ENCODE measurements at places on chromosomes 1 and 21.

DNA sequence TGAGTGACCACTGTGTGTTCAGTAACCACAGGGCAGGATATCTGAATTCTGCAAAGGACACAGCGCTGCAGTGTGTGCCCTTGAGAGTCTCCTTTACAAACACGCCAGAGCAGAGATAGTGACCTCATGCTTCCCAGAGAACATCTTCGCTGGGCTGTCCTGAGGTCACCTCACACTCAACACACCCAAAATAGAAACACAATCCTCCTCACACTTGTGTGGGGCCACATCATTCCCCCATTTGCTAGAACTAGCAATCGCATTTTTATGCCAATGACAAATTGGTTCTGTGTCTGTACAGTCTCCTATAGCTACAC, 140.1 kb upstream of the NRIP1 start:
- DNase-seq, result no peak

DNA sequence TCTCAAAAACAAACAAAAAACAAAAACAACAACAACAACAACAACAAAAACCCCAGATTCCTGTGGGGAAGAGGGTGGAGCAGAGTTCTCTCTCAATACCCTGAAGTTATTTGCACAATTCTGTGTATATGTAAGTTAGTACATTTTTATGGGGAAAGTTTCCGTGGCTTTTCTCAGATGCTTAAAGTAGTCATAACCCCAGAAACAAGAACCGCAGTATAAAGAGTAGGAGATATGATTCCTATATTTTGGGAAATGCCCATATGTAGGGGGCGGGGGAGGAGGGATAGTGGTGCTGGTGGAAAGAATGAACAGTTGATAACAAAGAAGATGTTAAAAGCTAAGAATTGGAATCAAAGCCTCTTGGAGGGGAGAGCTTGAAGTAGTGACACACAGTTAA, 131.5 kb downstream of the DNM3 start:
- DNase-seq, result no peak

GRCh38 chr1:236685205-236685916, 938 bp upstream of the ACTN2 start:
- DNase-seq, result no peak

GRCh38 chr21:14080040-14080763, 130.6 kb downstream of the LIPI start:
- DNase-seq, result no peak

GRCh38 chr1:156001021-156001661, 19.6 kb downstream of the SSR2 start:
- no peak for DNase-seq

- no peak for DNase-seq
Observed at GRCh38 chr1:61266738-61267137, 184.4 kb downstream of the NFIA start.

GRCh38 chr1:5493851-5494311, 498.3 kb downstream of the NPHP4 start:
- no peak for DNase-seq

DNA sequence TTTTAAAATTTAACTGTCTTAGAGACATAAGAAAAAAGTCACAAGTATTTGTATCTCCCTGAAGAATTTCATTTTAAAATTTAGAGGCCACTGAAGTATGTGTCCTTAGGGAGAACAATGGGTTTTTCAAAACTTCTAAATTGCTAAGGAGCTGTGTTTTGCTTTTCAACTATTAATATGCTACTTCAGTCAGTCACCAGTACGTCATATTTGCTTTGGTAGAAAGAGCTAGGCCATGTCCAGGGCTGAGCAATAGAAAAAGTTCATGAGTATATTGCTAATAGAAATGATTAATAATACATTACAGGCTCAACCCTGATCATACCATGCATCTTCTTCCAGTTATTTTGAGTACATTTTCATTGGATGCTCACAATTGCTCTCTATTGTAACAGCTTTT, 1.7 kb upstream of the SGIP1 start:
- DNase-seq, result no peak

DNA sequence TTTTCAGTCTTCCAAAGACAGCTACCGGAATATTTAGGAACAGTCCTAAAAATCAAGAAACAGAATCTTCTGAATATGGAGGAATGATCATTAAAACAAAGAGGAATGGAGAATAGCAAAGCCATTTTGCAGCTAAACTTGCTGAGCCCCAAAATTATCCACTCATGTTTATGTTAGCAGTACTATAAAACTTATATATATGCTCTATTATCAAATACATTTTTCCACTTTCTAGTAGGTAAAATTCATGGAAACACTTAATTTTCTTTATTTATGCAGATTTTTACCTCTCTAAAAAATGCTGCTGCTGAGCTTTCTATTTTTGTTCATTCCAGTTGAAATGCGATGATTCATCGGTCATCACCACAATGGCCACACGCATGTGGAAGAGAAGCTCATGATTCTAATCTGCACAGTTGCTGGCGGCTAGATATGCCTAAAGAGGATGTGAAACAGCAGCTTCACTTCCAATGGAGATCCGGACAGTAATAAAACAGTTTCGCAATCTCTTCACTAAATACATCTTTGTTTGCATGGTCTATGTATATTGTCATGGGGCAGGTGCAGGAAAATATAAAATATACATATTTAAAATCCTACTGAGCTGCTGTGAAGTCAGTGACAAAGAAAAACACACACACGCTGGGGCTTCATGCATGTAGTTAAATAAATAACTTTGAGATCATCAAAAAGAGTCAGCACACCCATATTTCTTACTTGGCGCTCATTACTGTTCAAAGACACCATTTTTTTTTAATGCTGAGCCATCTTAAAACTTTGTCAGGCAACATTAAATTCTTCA, 292.2 kb downstream of the SMYD3 start:
- no peak for DNase-seq

GRCh38 chr1:113930499-113931161, 1.5 kb downstream of the HIPK1 start:
- no peak for DNase-seq

DNA sequence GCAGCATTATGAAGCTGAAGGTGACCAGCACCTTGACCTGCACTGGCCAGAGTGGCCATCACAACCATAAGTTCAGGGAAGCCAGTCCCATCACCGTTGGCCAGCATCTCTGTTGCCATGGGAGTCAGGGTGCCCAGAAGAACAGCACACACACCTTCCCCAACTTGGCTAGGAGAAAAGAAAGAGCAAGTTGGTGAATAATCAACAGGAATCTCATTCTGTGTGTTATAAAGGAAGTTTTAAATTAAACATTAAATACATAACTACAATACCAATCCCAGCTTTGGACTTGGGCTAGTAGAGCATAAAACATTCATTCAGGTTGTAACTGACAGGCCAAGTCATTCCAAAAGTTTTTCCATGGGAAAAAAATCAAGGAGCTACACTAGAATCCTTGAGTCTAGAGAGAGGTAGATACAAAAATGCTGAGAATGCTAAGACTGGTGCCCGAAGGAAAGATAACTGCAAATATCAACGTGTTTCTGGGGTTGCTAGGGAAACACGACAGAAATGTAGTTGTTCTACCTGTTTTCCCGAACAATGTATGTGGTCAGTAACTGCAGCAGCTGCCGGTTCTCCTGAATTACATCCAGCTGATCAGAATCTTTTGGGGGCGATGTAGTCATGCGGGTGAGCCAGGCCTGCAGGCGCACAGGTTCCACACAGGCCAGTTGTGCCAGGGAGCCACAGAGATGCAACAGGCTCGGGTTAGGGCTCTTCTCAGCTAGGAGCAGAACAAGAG, 45.6 kb downstream of the UBR4 start:
- DNase-seq, result no peak

DNA sequence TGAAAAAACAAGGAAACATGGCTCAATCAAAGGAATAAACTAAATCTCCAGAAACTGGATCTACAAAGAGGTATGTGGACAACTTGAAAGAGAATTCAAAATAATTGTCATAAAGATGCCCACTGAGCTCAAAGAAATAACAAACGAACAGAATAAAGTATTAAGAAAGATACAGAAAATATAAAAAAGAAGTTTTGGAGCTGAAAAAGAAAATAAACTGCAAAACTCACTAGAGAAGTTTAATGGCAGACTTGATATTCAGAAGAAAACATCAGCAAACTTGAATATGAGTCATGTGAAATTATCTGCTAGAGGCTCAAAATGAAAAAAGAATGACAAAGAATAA, 208.1 kb upstream of the SAMSN1 start:
- no peak for DNase-seq

- no peak for DNase-seq
Observed at GRCh38 chr1:39003794-39004193, 12.7 kb downstream of the AKIRIN1 start.

DNA sequence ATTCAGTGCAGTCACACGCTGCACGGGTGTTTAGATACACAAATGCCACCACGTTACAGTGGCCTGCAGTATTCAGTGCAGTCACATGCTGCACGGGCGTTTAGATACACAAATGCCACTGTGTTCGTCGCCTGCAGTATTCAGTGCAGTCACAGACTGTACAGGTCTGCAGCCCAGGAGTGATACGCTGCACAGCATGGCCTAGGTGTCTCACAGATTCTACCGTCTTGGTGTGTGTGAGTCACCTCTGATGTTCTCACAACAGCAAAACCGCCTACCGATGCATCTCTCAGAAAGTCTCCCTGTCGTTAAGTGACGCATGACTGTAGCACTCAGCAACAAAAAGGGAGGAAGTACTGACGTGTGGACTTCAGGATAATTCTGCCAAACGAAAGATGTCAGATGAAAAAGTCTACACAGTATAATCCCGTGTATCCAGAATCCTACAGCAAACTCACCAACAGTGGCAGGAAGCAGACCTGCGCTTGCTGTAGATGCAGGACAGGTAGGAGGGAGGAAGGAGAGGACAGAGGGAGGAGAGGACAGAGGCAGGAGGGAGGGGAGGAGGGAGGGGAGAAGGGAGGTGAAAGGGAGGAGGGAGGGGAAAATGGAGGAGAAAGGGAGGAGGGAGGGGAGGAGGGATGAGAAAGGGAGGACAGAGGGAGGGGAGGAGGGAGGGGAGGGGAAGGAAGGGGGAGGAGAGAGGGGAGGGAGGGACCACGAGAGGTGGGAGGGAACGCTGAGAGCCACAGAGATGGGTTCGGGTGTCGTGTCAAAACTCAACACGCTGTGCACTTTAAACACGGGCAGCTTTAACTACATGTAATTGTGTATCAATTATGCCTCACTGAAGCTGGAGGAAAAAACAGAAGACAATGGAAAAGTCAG, 36.3 kb upstream of the PCBP3 start:
- DNase-seq, result no peak

DNA sequence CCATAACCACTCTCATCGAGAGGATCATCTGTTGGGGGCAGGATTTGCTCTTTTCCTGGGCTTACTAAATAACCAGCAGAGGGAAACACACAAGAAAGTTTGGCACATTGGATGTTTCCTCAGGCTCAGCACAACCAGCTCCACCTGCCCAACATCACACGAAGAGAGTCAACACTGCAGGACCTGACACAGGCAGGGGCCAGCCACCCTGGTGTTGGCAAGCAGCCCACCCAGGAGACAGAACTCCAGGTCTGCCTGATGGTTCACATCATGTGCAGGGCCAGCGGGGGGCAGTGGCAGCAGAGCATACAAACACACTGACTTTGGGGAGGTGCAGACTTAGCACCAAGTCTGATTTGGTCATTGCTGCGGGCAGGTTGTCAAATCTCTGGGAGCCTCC, 182.3 kb upstream of the GALNT2 start:
- DNase-seq, result no peak

DNA sequence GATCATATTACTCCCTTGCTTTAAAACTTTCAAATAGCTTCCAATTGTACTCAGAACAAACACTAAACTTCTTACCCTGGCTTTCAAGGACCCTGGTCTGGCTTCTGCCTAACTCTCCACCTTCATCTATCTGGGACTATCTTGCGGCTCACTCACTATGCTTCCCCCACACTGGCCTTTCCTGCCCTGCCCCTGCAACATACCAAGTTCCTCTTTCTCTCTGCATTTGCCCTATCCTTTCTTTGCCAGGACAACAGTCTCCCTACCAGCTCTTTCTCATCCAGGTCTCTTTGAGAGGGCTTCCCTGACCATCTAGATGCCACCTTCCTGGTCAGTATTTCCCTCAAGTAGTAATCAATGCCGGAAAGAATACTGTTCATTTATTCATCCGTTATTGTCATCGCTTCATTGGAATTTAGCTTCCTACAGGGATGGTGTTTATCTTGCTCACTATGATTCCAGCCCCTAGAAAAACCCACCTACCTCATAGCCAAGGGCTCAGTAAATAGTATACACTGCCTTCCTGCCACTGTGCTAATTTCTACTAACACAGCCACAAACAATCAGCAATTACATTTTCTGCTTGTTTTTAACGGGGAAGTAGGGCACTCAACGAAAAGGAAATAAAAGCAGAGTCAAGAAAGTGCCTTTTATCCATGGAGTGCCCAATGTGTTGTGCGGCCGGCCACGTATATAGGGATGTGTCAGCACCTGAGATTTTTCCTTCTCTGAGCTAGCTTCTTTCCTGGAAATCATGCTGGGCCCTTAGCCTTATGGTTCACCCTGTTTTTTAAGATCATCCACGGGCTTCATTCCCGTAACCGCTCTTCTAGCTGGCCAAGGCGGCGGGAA, 521 bp upstream of the CDC7 start:
- no peak for DNase-seq

DNA sequence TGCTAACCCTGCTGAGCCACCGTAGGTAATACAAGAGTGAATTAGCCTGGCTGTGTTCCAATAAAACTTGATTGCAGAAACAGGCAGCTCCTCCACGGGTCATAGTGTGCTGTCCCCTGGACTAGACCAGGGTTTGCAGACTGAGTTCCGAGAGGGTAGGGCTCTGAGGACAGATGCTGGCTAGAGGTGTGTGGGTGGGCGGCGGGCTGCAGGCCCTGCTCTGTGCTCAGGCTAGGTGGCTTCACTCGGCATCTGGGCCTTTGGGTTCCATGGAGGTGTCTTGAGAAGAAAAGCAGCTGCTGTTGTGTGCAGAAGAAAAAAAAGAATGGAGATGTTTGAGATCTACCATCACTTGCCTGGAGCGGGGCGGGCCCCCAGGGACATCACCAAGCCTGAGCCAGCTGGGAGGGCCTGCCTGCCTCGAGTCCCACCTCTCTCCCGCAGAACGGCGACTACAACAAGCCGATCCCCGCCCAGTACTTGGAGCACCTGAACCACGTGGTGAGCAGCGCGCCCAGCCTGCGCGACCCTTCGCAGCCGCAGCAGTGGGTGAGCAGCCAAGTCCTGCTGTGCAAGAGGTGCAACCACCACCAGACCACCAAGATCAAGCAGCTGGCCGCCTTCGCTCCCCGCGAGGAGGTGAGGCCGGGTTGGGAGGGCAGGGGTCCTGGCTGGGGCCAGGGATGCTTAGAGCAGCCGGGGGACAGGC, 7.9 kb downstream of the TMEM201 start:
- no peak for DNase-seq

DNA sequence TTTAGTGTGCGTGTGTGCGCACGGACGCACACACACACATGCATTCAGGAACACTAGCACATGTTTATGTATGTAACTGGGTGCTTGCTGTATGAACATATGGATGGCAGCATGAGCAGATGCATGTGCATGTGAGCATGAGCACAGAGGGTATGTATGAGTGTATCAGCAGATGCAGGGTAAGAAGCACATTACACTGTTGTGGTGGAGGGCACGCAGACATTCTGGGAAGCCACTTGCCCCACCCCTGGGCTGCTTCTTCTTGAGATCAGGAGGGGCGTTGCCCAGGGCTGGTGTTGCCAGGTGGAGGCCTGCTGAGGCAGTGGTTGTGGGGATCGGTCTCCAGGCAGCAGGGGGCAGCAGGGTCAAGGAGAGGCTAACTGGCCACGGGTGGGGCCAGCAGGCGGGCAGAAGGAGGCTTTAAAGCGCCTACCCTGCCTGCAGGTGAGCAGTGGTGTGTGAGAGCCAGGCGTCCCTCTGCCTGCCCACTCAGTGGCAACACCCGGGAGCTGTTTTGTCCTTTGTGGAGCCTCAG, 3.9 kb upstream of the P3R3URF start:
- DNase-seq, result no peak
